ENCODE measurements at places on chromosomes 1 and 21.

- no peak for DNase-seq
These were observed 8.6 kb downstream of the FMOD start for GRCh38 chr1:203342192-203342940.

DNA sequence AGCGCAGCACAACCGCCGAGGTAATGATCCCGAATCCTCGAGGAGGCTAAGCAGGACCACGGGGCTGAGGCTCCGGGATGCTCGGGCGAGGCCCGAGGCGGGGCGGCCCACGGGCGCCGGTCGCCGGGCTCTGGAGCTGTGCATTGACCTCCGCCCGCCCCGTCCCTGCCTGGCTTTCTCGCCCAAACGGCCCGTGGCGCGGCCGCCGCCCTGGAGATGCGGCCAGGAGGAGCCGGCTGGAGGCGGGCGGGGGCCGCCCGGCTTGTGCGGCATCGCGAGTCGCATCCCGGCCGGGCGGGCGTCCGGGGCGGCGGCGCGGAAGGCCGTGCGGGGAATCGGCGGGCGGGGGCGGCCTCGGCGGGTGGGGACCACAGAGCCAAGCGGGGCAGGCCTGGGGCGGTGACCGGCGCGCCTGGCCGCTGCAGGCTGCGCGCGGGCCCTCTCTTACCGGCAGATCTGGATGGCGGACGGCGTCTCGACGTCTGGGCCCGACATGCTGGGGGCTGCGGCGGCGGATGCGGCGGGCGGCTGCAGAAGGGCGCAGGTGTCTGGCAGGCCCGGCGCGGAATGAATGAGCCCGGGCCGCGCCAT, 663 bp downstream of the ACOT7 start:
- DNase-seq: no peak

- DNase-seq: no peak
These were observed 143.9 kb downstream of the SIPA1L2 start for GRCh38 chr1:232486006-232486405.

DNA sequence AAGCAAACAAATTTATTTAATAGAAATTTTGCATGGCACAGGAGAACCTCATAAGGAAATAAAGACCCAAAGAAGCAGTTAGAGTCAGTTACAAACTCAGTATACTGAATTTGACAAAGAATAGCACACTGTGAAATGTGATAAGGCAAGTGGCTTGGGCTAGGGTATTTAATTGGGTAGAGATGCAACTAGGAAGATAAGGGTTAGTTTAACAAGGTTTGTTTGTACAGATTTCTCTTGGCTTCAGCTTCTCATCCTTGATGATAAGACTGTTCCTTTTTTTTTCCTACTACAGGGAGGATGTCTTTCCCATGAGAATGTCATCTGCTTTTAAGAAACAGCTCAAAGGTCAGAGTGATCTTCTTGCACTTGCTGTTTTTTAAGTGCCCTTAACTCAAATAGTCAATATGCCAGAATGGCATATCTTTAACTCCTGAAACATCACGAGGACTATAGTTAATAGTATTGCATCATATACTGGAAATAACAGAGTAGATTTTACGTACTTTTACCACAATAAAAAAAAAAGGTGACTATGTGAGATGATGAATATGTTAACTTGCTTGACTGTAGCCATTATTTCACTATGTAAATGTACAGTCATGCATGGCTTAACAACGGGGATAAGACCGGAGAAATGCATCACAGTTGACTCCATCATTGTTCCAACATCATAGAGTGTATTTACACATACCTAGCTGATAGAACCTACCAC, 9.2 kb upstream of the TRAF3IP3 start:
- no peak for DNase-seq

DNA sequence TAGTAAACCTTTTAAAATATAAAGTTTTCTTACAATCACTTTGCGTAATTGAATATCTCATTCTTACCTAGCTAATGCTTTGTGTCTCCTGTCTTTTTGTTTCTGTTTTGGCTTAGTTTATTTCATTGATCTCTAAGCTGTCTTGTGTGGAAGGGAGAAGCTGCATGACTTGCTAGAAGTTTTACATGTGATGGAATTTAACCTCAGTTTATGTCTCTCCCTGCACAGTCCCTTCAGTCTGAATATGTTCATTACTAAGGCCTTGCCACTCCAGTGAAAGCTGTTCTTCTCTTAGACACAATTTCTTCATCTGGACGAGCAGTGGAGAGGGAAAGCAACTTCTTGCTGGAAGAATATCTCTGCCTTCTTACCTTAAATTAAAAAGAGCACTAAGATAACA, 19.9 kb upstream of the GPR88 start:
- DNase-seq: no peak

GRCh38 chr21:44875316-44875700, 1.8 kb upstream of the PTTG1IP start:
- DNase-seq: no peak

DNA sequence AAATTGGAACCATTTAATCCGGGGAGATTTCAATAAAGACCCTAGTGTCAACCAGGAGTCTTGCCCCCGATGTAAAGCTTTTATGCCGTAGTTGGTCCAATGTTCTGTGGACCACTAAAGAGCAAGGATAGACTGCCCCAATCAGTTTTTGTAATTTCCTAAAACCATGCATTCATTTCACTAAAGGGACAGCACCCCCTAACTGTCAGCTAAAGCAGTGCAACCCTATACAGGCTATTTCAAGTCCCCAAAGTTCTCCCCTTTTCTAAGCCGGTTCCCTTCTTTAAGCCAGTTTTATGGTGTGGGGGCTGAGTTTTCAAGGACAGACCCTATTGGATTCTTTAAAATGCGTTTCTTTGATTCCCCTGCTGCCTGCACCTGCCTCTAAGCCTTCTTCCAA, 12.7 kb upstream of the PDPN start:
- DNase-seq: no peak

DNA sequence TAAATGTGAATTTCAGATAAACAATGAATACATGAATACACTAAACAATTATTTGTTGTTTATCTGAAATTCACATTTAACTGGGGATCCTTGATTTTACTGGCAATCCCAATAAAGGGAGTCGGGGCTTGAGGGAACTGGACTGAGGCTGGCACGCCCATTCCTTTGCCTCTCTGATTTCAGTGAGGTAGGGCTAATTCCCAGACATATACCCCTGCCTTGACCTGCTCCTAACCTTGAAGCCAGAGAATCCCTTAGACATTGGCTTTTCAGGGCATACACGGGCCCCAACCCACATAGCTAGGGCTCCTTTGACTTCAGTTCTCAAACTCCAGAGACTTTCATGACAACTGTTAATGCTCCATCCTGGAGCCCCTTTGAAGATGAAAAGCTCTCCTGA, 10.8 kb upstream of the UTP25 start:
- no peak for DNase-seq

DNA sequence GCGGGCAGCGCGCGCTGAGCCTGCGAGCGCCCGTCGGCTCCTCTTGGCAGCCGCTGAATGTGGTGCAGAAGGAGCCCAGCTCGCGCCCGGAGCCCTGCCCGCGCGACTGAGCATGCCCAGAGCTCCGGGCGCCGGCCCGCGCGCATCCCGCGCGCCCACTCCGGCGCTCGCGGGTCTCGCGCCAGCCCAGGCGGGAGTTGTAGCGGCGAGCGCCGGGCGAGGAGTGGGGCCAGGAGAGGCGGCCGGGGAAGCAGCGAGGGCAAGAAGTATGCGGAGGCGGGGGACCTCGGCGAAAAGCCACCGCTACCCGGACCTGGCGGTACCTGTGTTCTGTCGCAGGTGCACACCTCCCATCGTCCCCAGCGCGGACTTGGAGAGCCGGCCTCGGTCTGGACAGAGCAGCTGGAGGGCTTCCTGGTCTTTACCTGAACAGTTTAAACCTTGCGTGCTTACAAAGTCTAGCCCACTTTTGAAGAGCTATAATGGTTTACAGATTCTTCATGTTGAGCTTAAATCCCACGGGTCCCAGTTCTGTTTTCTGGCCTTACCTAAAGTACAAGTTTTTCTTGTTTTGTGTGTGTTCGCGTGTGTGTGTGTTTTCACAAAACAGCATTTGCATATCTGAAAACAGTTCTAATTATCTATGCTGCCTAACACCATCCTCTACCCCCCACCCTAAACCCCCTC, at the start of gene DDAH1:
DDAH1 (minus strand) TSS at position 61 of the 687 bp plus-strand sequence. CDS start 114 bp downstream, outside the sequence.
- DNase-seq: no peak

DNA sequence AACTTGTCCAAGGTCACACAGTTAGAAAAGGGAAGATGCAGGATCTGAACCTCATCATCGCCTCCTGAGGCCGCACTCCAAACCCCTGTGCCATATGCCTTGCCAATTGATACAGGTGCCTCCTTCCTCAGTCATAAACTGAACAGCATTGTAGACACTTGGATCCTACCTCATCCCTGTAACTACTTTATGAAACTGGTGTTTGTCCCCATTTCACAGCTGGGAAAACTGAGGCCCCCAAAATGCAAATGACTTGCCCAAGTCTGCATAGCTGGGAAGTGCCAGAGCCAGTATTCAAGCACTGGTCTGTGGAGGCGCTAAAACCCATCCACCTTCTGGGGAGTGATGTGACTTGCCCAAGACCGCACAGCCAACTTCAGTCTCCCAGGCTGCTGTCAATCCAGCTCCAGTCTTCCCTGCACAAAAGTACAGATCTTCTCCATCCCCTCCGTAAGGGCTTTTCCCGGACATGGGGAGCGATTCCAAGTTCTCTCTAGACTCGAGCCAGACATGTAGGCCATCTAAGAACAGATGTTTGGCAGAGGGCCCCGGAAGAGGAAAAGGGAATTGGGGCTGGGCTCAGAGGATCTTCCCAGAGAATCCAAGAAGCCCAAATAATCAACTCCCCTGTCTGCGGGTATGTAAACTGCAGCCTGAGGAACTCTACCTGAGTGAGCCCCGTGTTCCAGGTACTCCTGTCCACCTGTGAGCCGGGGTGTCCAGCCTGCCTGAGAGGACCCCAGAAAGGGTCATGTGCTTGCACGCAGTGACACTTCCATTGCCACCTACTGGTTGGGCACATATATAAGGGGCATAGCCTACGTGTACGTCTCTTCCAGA, 60.5 kb downstream of the SYT2 start:
- no peak for DNase-seq

- no peak for DNase-seq
These were observed 10.5 kb upstream of the C1orf21 start for GRCh38 chr1:184376369-184376768.

GRCh38 chr1:43165162-43165561, 6.9 kb downstream of the EBNA1BP2 start:
- no peak for DNase-seq

GRCh38 chr1:225554216-225554812, 98.6 kb downstream of the ENAH start:
- DNase-seq: peak; percentile 32

- no peak for DNase-seq
These were observed 7.6 kb upstream of the CD1A start for GRCh38 chr1:158246650-158247049.

DNA sequence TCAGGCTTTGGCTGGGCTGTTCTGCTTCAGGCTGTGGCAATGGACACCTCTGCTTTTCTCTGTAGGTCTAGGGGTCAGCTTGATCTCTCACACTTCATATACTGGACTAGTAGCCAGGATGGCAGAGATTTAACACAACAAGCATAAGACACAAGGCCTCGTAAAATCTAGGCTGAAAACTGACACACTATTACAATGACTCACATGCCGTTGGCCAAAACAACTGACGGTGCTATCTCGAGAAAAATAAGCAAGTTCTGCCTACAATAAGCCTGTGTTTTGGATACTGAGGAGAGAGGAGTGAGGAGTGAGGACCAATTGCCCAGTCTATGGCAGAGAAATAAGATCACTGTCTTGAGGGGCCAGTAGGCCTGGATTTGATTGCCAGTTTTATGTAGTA, 840.7 kb upstream of the ADAMTS5 start:
- DNase-seq: no peak

- no peak for DNase-seq
These were observed 61.2 kb upstream of the CCDC190 start for GRCh38 chr1:162922201-162922600.

DNA sequence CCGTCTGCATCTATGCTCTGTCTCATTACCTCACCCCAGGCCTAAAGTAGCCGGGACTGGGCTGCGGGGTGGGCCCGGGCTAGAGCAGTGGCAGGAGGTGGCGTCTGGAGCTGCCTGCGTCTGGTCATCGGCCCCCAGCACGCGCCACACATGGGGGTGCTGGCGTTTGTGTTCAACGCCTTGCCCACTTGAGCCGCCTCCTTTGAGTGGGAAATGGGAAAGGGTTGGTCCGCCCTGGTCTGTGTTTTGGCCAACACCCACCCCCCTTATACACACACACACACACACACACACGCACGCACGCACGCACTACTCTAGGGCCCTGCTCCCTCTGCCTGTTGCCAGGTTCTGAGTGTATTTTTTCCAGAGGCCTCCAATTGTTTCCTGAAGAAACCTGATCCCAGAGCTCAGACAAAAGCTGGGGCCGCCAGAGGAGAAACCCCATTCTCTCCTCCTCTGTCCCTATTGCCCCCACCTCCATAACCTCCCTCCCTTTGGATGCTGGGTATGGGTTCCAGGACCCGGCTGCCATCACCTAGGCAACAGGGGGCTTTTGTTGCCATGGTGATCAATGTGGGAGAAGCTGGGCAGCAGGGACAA, 10.1 kb downstream of the VANGL2 start:
- no peak for DNase-seq

GRCh38 chr1:91714867-91715381, 171.0 kb downstream of the TGFBR3 start:
- no peak for DNase-seq

Measured in smooth muscle cell of the brain vasculature (primary cell).